Stimulated activated CD4-positive, alpha-beta T cell treated with anti-CD3 and anti-CD28 coated beads, Interleukin-12 subunit alpha, Interleukin-12 subunit beta, amount 100 ng/mL, for 4 hours (primary cell): ENCODE measurements at places on chromosomes 12 and 14.

GRCh38 chr14:69081271-69081670, 71.6 kb downstream of the DCAF5 start:
- no peak for DNase-seq

GRCh38 chr12:67742461-67742860, 93.9 kb downstream of the DYRK2 start:
- no peak for DNase-seq

DNA sequence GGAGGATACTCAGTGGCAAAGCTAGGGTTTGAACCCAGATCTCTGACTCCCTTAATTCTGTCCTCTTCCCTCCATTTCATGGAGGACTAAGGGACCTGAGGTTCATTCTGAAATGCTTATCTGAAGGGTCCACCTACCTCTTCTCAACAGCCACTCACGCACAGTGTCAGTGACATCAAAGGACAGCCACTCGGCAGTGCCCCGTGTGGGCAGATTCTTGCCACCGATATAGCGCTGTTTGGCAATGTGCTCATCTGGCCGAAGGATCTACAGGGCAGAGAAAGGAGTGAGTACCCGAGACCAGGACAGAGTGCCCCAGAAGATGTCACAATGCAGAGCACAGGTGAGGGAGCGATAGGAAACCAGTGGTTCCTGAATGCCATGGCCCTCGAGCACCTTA, 10.8 kb downstream of the TGFB3 start:
- DNase-seq: no peak

GRCh38 chr12:79559591-79559990, 131.2 kb downstream of the PAWR start:
- DNase-seq: no peak

- no peak for DNase-seq
Measured at GRCh38 chr12:86104087-86104486, 152.1 kb downstream of the MGAT4C start.

- DNase-seq: no peak
Measured at GRCh38 chr14:54893151-54893760, 9.4 kb downstream of the GCH1 start.

DNA sequence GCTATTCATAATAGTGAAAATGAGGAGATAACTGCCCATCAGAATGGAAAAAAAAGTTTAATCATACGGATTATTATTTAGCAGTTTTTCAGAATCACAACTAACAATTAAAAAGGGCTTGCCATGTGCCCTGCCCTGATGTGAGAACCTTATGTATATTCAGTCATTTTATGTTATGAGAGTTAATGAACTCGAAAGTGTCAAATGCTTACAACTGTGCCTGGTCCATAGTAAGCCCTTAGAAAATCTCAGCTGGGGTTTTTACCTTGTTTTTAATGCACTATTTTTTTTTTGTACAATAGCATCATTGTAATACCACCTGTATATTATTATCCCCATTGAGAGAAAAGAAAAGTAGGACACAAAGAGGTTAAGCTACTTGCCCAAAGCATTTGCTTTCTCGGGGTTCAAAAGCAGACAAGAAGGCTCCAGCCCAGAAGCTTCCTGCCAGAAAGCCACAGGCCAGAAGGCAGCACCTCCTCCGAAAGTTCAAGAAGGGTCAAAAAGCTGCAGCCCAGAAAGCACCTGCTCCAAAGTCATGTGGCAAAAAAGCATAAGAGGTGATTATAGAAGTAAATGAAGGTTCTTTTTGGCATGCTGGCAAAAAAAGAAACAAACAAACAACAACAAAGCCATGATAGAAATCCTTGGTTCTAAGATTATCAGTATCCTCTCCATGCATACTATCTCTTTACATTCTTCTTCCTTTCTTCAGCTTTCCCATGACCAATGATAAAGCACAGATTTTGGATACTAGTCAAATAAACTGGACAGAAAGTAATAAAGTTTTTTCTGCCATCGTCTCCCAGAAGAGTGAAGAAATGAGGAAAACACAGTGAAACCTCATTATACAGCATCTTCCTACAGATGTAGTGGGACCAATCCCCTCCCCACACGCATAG, 59.1 kb upstream of the NAP1L1 start:
- no peak for DNase-seq

GRCh38 chr12:77328326-77328725, 263.0 kb upstream of the E2F7 start:
- DNase-seq: no peak

DNA sequence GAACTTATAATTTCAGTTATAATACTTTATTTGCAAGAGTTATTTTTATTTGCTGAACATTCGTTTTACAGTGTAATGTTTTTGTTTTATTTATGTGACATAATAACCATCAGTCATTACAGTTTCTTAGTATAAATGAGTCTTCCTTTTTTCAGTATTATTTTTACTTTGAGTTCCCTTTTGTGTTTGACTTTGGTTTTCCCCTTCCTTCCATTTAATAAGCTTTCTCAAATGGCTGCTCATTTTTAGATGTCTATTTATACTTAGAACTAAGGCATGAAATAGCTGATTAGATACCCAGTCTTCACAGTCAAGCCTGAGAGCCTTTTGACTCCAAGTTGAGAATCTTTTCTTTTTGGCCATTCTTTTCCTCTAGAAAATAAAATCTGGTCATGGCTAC, 404.5 kb downstream of the LRFN5 start:
- no peak for DNase-seq

- DNase-seq: no peak
Measured at GRCh38 chr12:8037947-8038346, 5.4 kb downstream of the FOXJ2 start.

GRCh38 chr12:103268831-103269514, 226.8 kb downstream of the C12orf42 start:
- DNase-seq: no peak

DNA sequence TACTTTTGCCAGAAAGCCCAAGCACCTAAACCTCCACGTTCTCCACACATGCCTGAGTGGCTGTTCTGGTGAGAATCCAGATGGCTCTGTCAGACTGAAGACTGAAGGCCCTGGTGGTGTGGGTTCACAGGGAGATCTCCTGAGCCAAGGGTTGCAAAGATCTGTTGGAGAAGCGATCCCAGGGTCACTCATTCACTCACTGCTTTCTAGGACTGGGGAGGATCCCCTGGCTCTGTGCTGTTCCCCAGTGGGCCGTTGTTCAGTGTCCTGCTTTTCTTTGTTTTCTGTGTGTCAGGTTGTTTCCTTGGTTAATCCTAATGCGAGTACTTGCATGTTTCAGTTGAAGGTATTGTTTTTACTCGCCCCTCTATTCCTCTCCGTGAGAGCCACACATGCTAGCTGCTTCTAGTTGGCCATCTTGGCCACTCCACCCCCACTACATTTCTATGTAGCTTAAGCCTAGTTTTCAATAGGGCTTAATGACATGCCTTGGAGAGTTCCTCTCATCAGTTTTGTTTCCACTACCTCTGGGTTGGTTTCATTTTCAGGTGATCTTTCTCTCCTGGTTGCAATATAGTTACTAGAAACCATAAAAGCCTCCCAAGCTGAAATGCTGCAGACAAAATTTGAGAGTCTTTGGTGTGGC, 144.5 kb upstream of the SLC38A2 start:
- DNase-seq: no peak

DNA sequence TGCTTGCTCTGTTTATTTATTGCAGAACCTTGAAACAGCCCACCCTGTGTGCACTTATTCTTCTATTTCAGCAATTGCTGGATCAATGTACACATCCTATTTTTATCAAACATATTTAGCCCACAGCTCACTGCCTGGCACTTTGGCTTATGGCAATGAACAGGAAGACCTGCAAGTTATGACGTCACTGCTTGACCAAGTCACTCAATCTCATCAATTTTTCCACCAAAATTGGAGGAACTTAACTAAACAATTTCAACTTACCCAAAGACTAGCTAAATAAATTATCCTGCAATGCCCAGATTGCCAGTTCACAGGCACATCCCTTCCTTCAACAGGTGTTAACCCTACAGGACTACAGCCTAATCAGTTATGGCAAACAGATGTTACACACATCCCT, 89.3 kb downstream of the FSCB start:
- no peak for DNase-seq

DNA sequence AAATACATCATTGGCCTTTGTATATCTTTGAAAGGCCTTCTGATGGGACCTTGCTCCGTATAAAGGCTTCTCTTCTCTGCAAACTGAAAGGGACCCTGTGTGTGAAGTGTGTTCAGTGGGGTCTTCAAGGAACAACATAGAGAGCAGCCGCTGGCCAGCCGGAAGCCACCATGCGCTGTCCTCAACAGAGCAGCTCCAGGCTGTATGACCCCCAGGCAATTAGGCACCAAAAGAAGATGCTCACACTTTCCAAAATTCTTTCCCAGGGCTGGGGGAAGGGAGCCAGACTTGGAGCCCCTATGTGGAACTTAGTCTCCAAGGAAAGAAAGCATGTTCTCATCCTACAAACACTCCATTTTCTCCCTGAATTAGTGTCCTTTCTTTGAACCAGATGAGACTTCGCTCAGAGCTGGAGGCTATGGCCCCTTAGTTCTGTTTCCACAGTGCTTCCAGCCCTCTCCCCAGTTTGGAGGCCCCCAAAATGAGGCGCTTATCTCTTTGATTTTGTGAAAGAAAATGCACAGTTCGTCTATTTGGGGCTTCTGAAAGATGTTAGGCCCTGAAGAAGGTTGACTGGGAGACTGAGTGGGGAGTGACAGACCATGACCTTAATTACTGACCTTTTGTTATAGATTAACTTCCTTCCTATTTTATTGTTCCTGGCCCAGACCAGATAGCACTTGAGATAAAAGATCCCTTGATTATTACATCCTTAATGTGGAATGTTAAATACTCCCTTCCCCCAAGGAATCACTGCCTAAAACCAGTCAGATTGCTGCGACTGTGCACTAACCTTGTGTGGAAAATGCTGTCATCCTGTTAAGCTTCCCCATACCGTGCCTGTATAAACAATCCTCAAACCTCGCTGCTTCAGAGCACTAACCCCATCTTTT, 128.3 kb upstream of the FGD4 start:
- DNase-seq: no peak

- DNase-seq: no peak
Measured at GRCh38 chr14:69137416-69137815, 15.5 kb downstream of the DCAF5 start.

- no peak for DNase-seq
Measured at GRCh38 chr14:73775339-73776193, 61.4 kb upstream of the PNMA1 start.

DNA sequence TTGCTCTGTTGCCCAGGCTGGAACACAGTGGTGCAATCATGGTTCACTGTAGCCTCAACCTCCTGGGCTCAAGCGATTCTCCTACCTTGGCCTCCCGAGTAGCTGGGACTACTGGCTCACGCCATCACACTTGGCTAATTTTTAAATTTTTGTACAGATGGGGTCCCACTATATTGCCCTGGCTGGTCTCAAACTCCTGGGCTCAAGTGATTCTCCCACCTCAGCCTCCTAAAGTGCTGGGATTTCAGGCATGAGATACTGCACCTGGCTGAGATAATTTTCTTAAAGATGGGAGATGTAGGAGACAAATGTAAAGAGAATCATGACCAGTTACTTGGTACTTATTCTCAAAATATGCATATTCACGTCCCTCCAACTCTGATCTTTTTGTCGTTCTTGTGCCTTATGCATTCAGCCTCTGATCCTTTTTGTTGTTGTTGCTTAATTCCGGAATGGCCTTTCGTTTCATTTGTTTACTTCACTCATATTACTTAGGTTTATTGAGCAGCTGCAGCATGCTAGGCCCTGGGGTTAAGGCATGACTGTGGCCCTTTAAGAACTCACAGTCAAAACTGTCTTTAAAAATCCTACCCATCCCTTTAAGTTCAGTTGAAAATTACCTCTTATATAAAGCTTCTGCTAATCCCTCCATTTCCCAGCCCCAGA, 8.9 kb downstream of the RBMS2 start:
- no peak for DNase-seq

DNA sequence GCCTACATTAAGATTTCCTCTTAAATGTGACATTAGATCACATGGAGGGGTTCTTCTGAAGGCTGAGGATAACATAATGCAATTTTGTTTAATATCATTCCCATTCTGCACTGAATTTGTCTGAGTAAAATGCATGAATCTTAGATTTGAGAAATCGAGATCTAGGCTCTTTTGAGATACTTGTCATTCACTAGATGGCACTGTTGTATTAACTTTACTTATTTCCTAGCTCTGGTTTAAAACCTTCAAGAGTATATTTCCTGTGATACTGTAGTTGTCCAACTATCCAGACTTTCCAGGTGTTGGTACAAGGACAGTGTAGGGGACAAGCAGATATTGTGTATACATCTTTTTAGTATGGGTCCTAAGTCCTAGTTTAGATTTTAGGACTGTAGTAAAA, 91.7 kb upstream of the SEL1L start:
- no peak for DNase-seq

DNA sequence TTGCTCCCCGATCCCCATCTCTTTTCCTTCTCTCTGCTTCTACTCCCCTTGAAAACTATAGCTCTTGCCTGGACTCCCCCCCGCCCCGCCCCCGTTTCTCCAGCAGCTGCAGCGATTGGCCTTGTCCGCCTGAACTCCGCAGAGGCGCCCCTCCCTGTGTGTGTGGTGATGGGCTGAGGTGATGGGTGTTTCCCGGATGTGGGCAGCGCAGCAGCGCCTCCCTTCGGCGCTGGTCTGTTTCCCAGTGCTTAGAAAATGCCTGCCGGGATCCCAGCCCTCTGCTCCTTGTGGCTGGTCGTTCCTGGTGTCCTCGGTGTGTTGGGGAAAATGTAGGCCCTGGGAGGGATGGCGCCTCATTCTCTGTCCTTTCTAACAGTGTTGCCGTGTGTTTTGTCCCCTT, 43.3 kb downstream of the GALNT8 start:
- DNase-seq: no peak

- DNase-seq: no peak
Measured at GRCh38 chr12:8127138-8127537, 3.7 kb downstream of the CLEC4A start.

DNA sequence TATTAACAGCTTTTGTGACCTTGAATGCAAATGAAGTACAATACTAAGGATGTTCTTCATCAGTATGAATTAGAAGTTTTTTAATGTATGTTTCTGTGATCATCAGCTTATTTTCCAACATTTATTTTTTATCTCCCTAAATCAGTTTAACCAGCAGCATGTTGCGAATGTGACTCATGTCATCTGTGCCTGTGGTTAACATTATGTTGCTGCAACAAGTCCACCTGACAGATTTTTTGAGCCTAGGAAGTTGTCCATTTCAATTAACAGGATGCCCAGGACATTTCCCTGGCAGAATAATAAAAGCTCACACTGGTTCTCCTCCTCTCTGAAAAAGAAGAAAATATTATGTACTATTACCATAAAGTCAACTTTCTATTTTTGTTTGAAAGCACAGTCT, 155.5 kb downstream of the SYT1 start:
- DNase-seq: no peak

- DNase-seq: no peak
Measured at GRCh38 chr14:96748362-96748761, 48.8 kb upstream of the VRK1 start.

DNA sequence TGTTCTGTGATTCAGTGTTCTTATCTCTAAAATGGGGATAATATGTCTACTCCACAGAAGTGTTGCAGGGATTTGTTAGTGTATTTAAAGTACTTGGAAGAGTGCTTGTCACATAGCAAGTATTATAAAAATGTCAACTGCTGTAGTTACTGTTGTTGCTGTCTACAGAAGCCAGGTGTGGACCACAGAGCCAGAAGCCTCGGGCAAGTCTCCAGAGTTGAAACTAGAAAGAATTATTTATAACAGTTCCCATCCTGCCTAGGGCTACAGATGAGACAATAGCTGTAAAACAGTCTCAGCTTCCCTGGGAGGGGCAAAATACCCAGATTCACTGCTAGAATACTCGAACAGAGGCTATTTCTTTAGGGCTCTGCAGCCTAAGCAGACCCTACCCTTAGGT, 55.4 kb upstream of the FUT8 start:
- no peak for DNase-seq
